SK-MEL-5 (cell line): ENCODE measurements at places on chromosomes 16 and 17. TPM values are rescaled to one million over a fixed set of nuclear protein-coding genes. Genes with fewer than 3 reads are reported as not detected.

ANKFN1 gene
- 0.32 and 1.7 TPM in 2 replicates for total RNA-seq

TOM1L2 gene
- total RNA-seq, result 7.7 and 9.7 TPM in 2 replicates

EVPL gene
- 0.08 and 0.16 TPM in 2 replicates for total RNA-seq

ABCA6 gene
- total RNA-seq, result 0.75 and 1.5 TPM in 2 replicates

EFNB3 gene
- total RNA-seq, result 2.8 and 3.7 TPM in 2 replicates

IL17C gene
- not detected in 2 replicates for total RNA-seq
